ENCODE measurements at places on chromosomes 1 and 21. TPM values are rescaled to one million over a fixed set of nuclear protein-coding genes. Genes with fewer than 3 reads are reported as not detected.

The THEM5 gene
- total RNA-seq: not detected

The PBX1 gene
- 22.2 TPM for total RNA-seq

The SYTL1 gene
- total RNA-seq: 0.65 TPM

The KCNJ10 gene
- not detected for total RNA-seq

The CD101 gene
- 0.54 TPM for total RNA-seq

The SPRR2B gene
- not detected for total RNA-seq

The NMNAT2 gene
- 3.4 TPM for total RNA-seq

The MUTYH gene
- 8.6 TPM for total RNA-seq

The SPRR2A gene
- not detected for total RNA-seq

The OR11L1 gene
- total RNA-seq: not detected

The RABGGTB gene
- 60.7 TPM for total RNA-seq

The OR2T1 gene
- total RNA-seq: not detected

The MORC3 gene
- total RNA-seq: 13.9 TPM

The EVA1C gene
- total RNA-seq: 16.4 TPM

The ADAM15 gene
- 125 TPM for total RNA-seq

The OR14K1 gene
- total RNA-seq: not detected

The SPRR1B gene
- total RNA-seq: not detected

The OTUD7B gene
- total RNA-seq: 6.7 TPM

The NIBAN1 gene
- total RNA-seq: 13.8 TPM

The UBXN10 gene
- total RNA-seq: not detected

The LCE1F gene
- total RNA-seq: not detected

The GJB5 gene
- total RNA-seq: not detected

The SERPINC1 gene
- not detected for total RNA-seq

The S100A7 gene
- not detected for total RNA-seq

The NTNG1 gene
- total RNA-seq: not detected

The KCNE2 gene
- total RNA-seq: not detected

The TMEM52 gene
- total RNA-seq: 0.54 TPM

The ARHGEF16 gene
- total RNA-seq: not detected

The AADACL3 gene
- not detected for total RNA-seq

The S100A8 gene
- not detected for total RNA-seq

The RPS6KA1 gene
- 3.2 TPM for total RNA-seq

The MROH7 gene
- total RNA-seq: 0.54 TPM

The C1QA gene
- total RNA-seq: not detected

The BEND5 gene
- 3.7 TPM for total RNA-seq

The ADAMTS1 gene
- 180 TPM for total RNA-seq

The CD247 gene
- total RNA-seq: not detected

The PRKAA2 gene
- 0.16 TPM for total RNA-seq

The MCOLN3 gene
- total RNA-seq: not detected

The NCAM2 gene
- 3.4 TPM for total RNA-seq

The FCRL6 gene
- total RNA-seq: not detected

The LCE1B gene
- not detected for total RNA-seq

The DCST1 gene
- total RNA-seq: not detected

The NTMT2 gene
- total RNA-seq: not detected
